ENCODE measurements at places on chromosomes 1 and 21.

- no peak for DNase-seq
These were observed 40.5 kb upstream of the SRP9 start for GRCh38 chr1:225737161-225737560.

GRCh38 chr21:32315511-32316281 is 17.0 kb downstream of the MRAP start:
- no peak for DNase-seq

DNA sequence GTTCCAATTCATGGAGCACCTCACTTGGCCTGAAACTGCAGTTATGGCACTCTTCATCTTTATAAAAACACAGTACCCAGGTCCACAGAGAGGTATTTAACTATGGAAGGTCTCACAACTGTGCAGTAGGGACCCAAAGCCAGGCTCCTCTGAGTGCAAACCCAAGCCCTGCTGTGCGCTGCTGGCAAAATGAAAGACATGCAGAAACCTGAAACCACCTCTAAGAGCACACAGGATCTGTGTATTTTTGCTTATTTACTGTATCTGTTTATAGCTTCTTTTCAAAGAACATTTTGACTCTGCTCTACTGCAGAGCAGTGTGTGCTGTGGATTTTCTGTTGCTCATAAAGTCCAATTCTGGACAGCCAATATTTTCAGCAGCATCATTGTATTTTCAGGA is 166.6 kb downstream of the DSCAM start:
- DNase-seq, result no peak

DNA sequence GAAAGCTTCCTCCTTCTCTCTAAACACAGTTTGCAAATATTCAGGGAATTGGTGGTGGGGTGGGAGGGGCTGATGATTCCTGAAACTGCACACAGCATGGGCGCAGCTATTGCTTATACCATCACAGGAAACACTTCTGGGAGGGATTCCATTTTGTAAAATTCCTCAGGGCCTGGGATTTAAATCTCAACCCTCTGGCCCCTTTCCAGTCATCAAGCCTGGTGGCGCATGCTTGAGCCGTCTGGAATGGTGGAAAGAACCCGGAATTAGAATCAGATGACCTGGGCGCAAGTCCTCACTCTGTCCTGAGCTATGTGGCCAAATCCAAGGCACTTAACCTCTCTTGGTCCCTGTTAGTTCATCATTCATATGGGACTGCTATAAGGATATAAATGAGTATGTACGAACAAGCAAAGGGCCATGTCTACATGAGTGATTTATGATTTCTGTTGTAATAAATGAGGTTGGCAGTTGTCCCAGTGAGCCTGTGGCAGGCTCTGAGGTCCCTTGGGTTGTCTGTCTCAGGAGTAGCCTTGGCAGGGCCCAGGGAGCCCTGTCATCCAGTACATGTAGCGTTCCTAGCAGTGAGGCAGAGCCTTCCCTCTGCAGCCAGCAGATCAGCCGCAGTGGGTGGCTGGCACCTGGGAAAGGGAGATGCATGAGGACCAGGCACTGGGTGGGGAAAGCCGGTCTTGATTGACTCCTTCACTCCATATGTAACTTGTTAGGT is 72.0 kb downstream of the MAN1C1 start:
- no peak for DNase-seq

DNA sequence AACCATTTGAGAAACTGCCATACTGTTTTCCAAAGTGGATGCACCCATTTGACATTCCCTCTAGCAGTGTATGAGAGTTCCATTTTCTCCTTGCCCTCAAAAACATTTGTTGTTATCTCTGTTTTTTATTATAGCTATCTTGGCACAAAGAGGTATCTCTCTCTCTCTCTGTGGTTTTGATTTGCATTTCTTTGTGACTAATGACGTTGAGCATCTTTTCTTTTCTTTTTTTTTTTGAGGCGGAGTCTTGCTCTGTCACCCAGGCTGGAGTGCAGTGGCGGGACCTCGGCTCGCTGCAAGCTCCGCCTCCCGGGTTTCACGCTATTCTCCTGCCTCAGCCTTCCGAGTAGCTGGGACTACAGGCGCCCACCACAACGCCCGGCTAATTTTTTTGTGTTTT is 17.4 kb upstream of the ZMYM6 start:
- no peak for DNase-seq

DNA sequence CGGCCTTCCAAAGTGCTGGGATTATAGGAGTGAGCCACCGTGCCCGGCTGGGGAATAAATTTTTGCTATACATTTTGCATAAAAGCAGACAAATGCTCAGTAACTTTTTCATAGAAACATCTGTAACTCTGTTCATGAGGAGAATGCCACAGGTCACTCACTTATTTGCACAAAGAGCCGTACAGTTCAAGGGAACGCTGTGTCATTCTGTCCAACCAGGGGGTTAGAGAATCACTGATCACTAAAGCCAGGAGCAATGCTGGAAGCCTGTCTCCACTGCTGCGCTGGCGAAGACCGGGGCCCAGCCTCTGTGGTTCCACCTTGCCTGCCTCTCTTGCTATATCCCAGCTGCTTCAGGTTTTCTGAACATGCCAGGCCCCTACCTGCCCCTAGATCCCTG is 58.3 kb downstream of the RUNX1 start:
- no peak for DNase-seq

All from dorsolateral prefrontal cortex (tissue), 122 donors.